Esophagus squamous epithelium (tissue), 5 donors: ENCODE measurements at places on chromosomes 13 and 19.

- DNase-seq: no peak
Observed at GRCh38 chr13:112973577-112973951, 4.5 kb downstream of the MCF2L start.

DNA sequence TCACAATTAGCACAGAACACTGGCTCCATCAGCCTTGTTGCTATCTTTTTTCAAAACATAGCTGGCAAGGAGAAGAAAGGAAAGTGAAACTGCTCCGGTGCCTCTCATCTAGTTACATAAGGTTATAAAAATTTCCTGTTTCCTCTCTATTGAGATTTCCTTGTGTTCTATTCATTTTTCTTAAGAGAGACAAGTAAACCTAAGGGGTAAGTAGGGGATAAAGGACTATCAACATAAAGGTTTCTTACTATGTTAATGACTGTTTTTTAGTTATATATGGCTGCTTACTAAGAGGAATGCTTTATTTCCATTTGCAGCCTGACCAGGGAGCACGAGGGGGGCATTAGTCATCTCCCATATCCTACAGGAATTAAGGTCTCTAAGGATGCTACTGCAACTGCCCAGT, 73.2 kb upstream of the MLNR start:
- no peak for DNase-seq

GRCh38 chr13:20624213-20624612, 57.3 kb downstream of the IFT88 start:
- no peak for DNase-seq

DNA sequence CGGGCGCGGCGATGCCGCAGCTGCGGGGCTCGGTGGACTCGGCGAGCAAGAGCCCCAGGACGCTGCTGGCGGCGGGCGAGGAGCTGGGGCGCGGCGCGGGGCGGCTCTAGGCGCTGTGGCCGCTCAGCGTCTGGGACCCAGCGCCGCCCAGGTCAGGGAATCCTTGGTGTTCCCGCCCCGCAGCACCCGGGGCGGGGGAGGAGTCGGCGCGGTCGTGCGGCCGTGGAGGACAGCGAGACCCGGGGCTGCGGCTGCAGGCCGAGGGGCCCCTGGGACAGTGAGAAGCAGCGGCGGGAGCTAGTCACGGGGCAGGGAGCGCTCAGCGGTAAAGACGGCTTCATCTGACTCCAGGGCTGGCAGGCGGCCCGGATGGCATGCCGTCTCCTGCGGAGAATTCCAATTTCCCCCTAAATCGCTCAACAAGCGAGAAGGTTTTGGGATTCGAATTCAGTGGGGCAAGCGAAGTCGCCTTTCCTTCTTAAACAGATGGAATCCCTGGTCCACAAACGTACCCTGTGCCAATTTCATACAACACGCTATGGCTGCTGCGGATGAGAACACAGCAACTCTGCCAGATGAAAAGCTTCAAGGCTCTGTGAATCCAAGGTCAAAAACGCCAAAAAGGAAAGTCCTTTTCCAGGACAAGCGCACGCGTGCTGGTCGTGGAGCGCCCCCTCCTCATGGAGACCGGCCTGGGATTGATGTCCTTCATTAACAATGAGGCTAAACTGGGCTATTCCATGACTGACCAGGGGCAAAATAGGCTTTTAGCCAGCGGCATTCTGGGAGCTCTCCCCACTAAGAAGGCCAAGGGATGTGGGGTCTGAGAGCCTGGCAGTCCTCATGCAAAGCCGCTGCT, 4.2 kb upstream of the ZSCAN4 start:
- no peak for DNase-seq

DNA sequence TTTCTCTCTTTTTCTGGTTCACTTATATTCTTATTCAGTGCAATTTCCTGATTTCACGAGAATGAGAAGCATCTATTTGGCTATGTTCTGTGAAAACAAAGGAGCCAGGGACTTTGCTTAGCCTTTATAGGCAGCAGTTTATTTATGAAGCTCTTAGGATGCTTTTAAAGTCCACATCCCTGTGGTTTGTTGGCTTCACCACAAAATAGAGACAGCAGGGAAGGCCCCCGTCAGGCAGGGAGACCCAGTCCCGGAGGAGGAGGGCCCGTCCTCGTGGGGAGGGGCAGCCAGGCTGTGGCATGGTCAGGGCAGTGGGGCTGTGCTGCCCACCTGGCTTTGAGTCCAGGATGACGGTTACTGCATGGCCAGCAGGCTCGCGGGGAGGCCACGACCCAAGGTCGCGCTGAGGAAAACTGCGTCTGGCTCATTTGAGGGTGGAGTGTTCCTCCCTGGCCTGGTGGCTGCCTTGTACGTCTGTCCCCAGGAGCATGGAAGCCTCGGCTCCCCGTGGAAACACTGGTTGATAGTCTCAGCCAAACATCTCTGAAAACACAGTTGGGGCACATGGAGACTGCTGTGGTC, 92.7 kb downstream of the ATP11A start:
- DNase-seq: no peak

- no peak for DNase-seq
Observed at GRCh38 chr19:1475751-1476437, 3.1 kb downstream of the C19orf25 start.

- no peak for DNase-seq
Observed at GRCh38 chr13:91904597-91904996, 506.2 kb downstream of the GPC5 start.

GRCh38 chr13:30545320-30545719, 72.4 kb upstream of the USPL1 start:
- DNase-seq: no peak

GRCh38 chr13:51435002-51435578, 17.7 kb downstream of the INTS6 start:
- DNase-seq: no peak

- DNase-seq: no peak
Observed at GRCh38 chr19:54805665-54806515, 2.5 kb downstream of the KIR2DL4 start.

- DNase-seq: no peak
Observed at GRCh38 chr19:7705387-7706187, 3.7 kb upstream of the FCER2 start.

DNA sequence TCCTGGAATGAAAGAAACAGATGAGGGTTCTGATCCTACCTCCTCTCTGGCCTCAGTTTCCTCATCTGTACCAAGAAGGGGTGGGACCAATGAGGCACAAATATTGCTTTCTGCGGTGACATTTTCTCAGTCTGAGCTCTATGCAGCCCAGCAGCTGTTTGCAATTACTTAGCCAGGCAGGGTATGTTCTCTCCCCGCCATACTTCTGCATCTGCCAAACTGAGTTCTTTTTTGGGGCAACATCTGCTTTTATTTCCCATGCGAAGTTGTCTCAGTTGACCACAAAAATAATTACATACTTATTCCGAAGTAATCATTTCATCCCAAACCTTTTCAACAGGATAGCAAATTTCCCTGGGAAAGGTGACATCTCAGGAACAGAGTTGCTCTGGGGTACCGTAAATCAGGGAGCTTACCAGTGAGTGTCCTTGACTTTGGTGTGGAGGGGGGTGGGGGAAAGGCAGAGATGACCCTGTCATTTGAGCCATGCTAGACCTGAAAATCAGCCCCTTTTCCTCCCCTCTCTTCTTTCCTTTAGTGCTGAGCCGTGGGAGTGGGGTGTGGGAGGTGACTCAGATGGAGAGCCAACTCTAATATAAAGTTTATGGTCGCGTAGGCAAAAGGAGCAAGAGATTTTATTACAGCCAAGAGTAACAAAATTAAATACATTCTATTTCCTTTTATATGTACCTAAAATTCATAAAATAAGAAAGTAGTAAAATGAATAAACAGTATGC, 165.7 kb upstream of the KL start:
- DNase-seq: no peak
